ENCODE measurements at places on chromosomes 5 and 9.

- peak; percentile 44 for DNase-seq
Measured at GRCh38 chr9:137305060-137305797, 3.2 kb upstream of the NRARP start.

- DNase-seq: no peak
Measured at GRCh38 chr5:6633469-6634245, 417 bp downstream of the SRD5A1 start.

DNA sequence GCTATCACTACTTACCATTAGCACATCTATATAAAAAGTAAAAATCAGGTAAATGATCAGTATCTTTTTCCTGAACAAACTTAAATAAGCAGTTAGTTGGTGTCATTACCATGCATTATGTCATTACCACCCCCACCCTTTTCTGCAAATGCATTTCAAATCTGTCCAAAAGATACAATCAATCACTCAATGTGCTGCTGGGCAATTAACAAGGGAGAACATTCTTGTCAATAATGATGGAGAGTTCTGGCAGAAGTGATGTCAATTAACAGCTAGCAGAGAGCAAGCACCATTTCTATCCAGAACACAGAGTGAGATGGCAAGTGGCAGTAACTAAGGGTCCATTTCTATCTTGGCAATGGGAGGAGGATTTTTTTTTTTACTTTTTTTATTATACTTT lies 3.5 kb upstream of the PDE4D start:
- DNase-seq: no peak

GRCh38 chr5:168073991-168074800 lies 217.2 kb upstream of the WWC1 start:
- no peak for DNase-seq

DNA sequence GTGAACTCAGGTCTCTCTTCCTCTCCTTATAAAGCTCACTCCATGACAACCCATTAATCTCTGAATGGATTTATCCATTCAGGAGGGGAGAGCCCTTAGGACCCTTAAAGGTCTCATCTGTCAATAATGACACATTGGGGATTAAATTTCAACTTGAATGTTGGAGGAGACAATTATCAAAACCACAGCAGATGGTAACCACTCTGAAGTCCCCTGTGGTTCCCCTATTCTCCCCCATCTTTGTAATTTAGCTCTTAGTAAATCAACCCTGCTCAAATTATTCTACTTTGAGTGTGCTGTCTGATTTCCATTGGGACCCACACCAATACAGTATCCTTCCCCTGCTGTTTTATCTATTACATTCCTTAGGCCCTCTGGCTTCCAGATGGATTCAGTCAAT lies 72.0 kb upstream of the RAI14 start:
- no peak for DNase-seq

DNA sequence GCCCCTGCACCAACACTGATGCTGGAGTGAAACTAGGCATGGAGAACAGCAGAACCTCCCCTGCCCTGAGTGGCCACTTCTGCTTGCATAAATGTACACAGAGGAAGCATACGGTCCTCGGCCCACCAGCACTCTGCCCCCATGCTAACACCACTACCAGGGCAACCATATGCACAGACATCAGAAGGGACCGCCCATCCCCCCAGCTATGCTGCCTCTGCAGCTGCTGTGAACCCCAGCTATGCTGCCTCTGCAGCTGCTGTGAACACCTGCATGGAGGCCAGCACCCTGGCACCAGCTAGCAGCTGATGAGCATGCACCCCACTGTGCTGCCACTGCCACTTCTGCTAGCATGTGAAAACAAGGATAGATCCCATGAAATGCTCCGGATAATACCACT lies 250.3 kb downstream of the TUSC1 start:
- DNase-seq: no peak

DNA sequence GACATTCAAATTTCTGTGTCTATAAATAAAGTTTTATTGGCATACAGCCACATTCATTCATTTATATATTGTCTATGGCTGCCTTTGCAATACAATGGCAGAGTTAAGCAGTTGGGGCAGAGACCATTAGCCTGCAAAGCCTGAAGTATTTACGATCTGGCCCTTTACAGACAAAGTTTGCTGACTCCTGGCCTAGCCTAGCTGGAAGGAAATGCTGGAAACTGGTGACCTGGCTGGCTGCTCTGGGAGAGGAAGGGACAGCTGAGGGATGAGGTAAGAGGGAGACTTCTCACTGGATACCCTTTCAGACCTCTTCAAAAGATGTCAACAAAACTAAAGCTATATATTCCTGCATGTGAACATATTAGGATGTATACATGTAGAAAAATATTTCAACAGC lies 66.0 kb upstream of the PPARGC1B start:
- no peak for DNase-seq

GRCh38 chr5:168654211-168654721 lies 75.1 kb upstream of the PANK3 start:
- no peak for DNase-seq

- no peak for DNase-seq
Measured at GRCh38 chr5:160657068-160657507, 194.9 kb downstream of the ATP10B start.

GRCh38 chr5:16450163-16450562 lies 15.4 kb downstream of the ZNF622 start:
- no peak for DNase-seq

GRCh38 chr9:96567203-96567700 lies 52.4 kb downstream of the CDC14B start:
- DNase-seq: peak; percentile 4

GRCh38 chr5:169142264-169142970 lies 158.5 kb downstream of the SLIT3 start:
- no peak for DNase-seq

DNA sequence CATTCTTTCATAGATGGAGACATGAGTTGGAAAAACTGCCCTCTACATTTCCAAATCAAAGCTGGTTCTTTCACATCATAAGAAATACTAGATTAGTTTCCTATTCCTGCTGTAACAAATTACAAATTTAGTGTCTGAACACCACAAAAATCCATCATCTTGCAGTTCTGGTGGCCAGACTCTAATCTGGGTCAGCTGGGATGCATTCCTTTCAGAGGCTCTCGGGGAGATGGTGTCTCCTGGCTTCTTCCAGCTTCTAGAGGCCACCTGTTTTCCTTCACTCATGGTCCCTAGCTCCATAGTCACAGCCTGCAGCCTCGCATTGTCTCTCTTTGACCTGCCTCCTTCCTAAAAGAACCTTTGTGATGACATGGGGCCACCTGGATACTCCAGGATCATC lies 65.2 kb downstream of the RETREG1 start:
- DNase-seq: no peak

- DNase-seq: no peak
Measured at GRCh38 chr5:133691448-133691847, 79.1 kb upstream of the FSTL4 start.

DNA sequence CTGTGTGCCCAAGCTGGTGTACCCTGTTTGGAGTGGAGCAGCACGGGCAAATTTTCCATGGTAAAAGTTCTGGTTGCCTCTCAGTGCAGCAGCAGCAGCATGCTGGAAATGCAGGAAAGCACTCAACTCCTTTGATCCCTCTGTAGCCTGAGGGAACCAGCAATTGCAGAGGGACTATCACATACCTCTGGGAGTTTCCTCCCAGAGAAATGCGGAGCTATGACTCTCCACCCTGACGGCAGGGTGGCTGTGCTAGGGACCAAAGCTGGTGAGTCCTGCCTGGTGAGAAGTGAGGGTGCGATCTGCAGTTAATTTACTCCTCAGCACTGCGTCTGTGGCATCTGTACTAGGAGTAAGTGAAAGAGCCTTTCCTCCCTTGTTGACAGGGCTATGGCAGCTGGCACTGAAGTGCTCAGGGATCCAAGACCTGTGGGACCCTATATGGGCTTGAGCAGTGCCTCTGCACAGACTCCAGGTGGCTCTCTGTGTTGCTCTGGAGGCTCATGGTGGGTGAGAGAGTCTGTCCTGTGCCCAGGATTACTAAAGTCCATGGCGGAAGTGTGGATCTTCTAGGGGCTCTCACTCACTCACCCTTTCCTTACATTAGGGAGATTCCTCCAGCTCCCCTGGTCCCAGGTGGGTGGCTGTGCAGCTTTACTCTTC lies 601.2 kb upstream of the TYRP1 start:
- no peak for DNase-seq

DNA sequence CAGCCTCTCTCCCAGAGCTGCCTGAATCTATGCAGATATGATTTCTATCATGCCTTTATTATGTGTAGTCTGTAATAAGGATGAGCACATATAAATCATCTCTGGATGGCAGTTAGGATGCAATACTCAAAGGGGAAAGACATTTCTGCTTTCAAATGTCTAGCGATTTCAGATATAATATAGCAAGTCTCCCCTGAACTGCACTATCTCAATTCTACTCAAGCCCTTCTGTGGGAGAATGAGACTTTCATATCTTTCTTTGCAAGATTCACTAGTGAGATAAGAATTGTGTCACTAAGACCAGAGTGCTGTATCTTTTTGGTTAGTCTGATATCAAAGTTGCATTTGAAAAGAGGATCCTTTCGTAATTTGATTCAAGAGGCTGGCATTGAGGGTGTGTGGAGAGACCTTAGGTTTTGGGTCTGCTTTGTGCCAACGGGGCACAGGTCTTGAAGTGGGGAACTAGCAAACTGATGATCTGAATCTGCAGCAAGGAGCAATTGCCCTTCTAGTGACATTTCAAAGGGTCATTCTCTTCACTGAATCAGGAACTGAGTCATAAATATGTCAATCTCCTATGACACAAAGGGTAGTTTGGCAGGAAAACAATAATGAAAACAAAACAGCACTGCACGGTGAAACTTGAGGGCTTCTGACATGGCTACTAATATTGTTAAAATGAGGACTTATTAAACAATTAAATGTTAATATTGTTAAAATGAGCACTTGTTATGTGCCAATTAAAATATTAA lies 305.5 kb upstream of the CLINT1 start:
- no peak for DNase-seq

DNA sequence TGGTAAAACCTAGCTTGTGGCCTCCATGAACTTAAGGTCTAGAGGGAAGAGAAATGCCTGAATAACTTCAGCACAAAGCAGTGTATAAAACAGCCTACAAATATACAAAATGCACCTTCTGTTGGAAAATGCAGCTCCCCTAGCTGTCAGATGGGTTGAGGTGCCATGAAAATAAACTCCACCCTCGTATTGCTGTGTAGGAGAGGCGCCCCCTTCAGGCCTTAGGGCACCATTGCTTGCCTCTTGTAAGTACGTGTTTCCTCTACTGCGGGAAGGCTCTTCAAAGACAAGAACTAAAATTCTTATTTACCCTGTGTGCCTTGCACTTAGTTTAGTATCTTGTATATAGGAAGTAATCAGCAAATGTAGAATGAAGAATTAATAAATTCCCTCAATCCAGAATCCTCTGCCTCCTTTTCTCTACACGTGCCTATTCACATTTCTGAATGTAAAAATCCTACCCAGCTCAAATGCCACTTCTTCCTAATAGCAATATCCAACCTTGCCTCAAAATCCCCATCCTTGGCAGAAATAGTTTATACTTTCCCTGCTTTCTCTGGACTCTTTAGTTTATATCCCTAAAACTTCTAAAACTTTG lies 393.7 kb upstream of the PDE4D start:
- DNase-seq: no peak

All from activated T-cell treated with anti-CD3 and anti-CD28 coated beads for 24 hours (primary cell).